Sigmoid colon (tissue), 7 donors: ENCODE measurements at places on chromosomes 6 and 20. TPM values are rescaled to one million over a fixed set of nuclear protein-coding genes. Genes with fewer than 3 reads are reported as not detected.

- DNase-seq: no peak
- no peaks in the 10 kb centered on the region for H3K27me3 ChIP-seq
- H3K27ac ChIP-seq: no peak overlapping the region
- H3K4me1 ChIP-seq: no peaks in the 10 kb centered on the region
Measured at GRCh38 chr6:44685213-44685612, 297.7 kb downstream of the CDC5L start.

Gene PAX1
- not detected for total RNA-seq

DNA sequence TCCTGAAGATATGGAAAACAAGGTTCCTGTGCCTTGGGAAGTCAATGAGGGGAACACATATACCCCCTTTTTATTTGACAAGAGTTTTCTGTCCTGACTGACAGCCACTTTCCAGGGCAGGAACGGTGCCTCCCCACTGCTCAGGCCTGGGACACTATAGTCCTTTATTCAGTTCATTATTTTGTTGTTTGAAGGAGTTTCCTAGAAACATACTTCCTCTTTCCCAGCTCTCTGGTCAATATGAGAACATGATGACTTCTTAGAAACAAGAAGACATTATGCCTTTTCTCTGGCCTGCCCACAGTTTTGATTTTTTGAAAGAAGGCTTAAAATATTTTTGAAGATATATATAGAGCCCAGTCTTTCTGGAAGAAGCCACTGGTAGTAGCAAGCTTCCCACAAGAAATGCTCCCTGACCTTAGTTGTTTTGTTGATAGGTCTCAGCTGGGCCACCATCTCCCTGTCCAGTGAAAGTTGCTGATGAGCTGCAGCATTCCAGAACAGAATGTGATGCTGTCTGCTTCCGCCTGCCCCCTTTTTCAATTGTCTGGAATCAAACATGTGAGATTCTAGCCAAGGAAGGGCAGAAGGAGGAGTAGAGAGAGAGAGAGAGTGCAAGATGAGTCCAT, 350.0 kb upstream of the PRND start:
- no peak overlapping the region for H3K4me3 ChIP-seq
- H3K27ac ChIP-seq: no peak overlapping the region
- peaks cover 9% of the 10 kb centered on the region for H3K4me1 ChIP-seq
- no peaks in the 10 kb centered on the region for H3K27me3 ChIP-seq

GRCh38 chr6:137777687-137778075, 89.4 kb upstream of the TNFAIP3 start:
- H3K4me1 ChIP-seq: peaks cover 65% of the 10 kb centered on the region
- no peak overlapping the region for H3K4me3 ChIP-seq
- no peaks in the 10 kb centered on the region for H3K27me3 ChIP-seq
- no peak for DNase-seq

Gene C6orf141
- 6.9 TPM for total RNA-seq

Gene SNAP91
- 3.2 TPM for total RNA-seq

DNA sequence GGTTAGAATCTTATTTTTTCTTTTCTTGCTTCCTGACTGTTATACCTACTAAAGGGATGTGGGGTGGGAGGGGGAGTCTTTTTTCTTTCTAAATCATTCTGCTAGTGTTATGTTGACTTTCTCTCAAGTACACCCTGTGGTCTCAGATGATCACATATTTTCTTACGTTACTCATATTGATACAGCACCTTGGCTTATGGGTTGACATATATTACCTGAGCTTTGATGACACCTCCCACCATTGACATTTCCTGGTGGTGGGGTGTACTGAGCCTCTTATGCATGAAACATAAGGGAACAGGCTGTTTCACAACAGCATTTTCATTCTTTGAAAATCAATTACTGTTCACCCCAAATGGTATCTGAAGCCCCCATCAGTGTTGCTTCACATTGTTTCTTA, 169.8 kb downstream of the MMS22L start:
- no peak overlapping the region for H3K4me3 ChIP-seq
- DNase-seq: no peak
- H3K36me3 ChIP-seq: no peaks in the 10 kb centered on the region

Gene MAD2L1BP
- total RNA-seq: 32.3 TPM

GRCh38 chr20:24745617-24746350, 203.3 kb upstream of the CST7 start:
- no peaks in the 10 kb centered on the region for H3K4me1 ChIP-seq
- H3K4me3 ChIP-seq: no peak overlapping the region
- H3K27ac ChIP-seq: no peak overlapping the region
- no peaks in the 10 kb centered on the region for H3K36me3 ChIP-seq
- H3K27me3 ChIP-seq: no peaks in the 10 kb centered on the region
